ENCODE measurements at places on chromosomes 3 and 15.

- DNase-seq, result no peak
Measured at GRCh38 chr15:40832903-40833302, 4.4 kb upstream of the PPP1R14D start.

- DNase-seq, result no peak
Measured at GRCh38 chr3:169628567-169628966, 34.9 kb downstream of the MECOM start.

DNA sequence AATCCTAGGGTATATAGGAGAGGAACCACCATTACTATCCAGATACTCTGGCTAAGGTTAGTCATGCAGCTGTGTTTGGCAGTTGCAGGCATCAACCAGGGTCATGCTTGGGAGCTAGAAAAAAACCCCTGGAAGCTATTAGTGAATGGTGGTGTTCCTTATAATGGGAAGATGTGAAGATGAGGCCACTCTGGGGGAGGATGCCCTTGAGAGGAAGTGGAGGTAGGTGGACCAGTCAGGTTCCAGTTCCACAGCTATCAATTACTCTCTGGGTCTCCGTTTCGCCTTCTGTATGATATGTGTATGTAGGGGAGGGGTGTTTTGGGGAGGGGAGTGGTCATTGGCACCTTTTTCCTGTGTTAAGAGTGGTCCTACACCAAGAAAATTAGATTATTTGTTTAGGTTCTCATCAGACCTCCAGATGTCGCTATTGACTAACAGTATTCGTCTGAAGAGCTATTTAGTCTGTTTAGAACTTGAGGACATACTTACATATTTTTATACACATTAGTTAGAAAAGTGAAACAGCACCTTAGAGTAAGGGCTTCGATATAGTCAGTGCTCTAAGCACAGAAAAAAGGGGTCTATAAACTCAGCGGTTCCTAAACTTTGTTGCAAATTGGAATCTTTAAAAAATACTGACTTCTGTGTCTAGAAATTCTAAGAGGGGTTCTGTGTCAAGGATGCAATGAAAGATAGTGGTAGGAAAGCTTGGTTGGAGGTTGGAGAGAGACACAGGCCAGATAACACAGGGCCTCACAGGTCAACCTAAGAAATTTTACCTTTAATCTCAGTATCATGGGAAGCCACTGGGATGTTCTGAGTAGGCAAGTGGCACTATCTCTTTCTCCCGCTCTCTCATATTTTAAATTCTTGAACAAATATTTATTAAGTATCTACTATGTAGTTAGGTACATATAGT lies 9.1 kb upstream of the HPS3 start:
- DNase-seq, result no peak

DNA sequence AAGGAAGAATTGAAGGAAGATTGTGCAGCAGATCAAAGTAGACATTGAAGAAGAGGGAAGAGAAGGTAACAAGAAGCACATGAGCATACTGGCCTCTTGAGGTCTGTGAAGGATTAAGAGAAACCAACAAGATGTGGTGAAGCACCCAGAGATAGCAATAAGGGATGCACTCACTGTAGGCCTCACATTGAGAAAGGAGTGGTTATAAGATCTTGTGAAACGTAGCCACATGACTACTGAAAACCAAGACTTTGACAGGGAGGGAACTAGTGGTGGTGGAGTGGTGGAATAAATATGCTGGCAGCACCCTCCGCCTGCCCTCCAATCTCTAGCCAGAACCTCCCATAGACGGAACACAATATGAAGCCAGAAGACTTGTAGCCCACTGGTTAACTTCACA lies 651.2 kb downstream of the DIPK2A start:
- DNase-seq, result no peak

GRCh38 chr3:100913870-100914648 lies 79.2 kb downstream of the ABI3BP start:
- no peak for DNase-seq

DNA sequence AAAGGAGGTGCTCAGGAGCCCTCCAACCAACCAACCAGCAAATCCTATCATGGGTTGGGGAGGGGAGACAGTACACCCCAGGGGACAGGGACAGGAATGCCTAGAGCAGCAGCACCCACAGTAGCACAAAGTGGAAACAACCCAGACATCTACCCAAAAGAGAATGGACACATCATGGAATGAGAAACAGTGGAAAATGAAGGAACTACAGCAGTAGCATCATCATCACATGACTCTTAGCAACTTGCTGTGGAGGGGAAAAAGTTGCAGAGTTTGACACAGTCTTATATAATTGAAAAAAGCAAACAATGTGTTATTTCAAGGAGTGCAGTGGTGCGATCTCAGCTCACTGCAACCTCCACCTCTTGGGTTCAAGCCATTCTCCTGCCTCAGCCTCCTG lies 11.0 kb downstream of the C3orf22 start:
- DNase-seq, result no peak

DNA sequence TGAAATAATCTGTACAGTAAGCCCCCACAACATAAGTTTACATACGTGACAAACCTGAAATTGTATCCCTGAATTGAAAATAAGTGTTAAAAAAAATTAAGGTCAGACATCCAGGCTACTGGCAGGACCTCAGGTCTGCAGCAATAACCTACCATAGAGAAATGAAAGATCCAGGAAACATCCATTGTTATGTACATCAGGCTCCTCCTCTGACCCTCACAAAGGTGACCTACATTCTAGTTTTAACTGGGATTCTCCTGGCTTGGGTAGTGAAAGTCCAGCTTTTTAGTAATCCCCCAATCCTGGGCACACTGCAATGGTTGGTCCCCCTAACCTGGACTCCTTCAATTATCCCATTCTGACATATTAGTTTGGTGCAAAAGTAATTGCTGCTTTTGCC lies 749.6 kb upstream of the LMCD1 start:
- DNase-seq, result no peak

- no peak for DNase-seq
Measured at GRCh38 chr15:69724333-69724732, 271.7 kb downstream of the RPLP1 start.

DNA sequence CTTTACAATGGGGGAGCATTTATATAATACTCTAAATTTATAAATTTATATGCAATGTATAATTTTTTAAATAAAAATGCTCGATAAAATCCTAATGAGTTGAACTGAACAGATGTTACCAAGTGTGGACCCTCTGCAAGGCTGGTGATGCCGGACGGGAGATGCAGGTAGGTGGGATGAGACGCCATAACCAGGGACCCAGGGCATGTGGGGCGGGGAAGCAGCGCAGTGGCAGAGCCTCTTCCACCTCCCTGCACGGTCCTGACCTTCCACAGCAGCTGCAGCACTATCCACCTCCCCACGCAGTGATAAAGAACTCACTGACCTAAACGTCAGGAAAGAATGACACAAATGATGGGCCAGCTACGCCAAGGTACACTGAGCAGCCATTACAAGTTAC lies 12.8 kb downstream of the PCSK6 start:
- DNase-seq, result no peak

- DNase-seq, result no peak
Measured at GRCh38 chr15:34610354-34610753, 26.9 kb upstream of the GOLGA8B start.

- no peak for DNase-seq
Measured at GRCh38 chr15:77035584-77035983, 35.3 kb downstream of the TSPAN3 start.

DNA sequence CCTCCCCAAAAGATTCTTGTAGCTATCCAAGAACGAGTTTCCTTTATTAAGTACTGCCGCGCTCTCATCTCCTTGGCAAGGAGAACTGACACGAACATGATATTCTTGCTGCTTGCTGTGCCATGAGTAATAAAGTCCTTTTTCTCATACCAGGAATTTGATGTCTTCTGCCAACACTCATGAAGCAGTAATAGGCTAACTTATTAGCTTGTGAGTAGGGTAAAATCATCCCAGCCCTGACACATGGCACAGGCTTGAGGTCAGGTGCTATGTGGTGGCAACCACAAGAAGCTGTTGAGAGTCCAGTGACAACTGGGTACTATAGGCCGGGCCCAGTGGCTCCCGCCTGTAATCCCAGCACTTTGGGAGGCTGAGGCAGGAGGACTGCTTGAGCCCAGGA lies 22.7 kb upstream of the UBXN7 start:
- no peak for DNase-seq

DNA sequence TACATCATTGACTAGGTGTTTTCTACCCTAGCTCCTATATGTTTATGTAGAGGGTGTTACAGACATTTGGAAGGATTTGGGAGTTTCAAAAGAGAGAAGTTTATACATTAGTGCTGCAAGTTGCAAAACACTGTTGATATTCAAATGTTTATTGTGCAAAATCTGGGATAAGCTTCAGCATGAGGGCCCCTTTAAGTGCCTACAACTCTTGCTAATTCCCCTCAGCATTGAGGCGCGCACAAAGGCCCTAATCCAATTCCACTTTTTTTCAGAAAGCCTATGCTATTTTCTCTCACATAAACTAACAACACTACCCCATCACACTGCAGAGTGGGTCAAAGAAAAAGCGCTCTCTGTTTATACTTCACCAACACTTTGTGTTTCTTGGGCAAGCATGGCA lies 208.0 kb downstream of the NR2F2 start:
- DNase-seq, result no peak

DNA sequence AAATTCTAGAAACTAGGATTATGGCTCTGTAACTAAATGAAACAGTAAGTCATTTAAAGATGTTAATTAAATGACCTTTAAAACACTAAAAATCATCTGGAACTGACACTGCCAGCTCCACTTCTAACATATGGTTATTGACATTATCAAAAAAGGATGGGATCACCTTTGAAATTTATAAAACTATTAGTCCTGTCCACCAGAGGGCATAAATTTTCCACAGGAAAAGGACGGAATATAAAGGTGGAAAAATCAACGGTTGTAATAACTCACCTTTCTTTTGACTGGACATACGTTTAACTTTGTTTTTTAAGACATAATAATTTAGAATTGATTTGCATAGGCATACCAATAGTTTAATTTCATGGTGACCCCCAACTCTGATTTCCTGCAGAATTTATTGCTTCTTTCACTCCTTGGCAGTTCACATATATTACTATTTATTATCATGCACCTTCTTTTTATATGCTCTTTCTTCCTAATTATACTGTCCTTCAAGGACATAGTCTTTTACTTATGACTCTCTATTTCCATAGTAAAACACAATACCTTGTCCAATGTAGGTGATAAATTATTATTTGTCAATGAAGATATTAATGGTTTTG lies 345.7 kb downstream of the CADM2 start:
- DNase-seq, result no peak

DNA sequence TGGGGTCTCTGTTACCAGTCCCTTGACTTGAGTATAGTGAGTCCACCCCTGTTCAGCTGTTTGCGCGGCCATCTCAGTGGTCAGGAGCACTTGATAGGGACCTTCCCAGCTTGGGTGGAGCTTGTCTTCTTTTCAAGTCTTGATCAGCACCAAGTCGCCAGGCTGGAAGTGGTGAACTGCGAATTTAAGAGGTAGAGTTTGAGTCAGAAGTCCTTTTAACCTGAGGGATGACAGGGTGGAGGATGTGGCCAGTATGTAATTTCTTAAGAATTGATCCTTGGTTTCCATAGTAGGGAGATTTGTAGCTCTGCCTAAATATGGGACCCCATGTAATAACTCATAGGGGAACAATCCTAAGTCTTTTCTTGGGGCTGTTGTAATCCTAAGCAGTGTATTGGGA lies 86.3 kb upstream of the XCR1 start:
- DNase-seq, result no peak

DNA sequence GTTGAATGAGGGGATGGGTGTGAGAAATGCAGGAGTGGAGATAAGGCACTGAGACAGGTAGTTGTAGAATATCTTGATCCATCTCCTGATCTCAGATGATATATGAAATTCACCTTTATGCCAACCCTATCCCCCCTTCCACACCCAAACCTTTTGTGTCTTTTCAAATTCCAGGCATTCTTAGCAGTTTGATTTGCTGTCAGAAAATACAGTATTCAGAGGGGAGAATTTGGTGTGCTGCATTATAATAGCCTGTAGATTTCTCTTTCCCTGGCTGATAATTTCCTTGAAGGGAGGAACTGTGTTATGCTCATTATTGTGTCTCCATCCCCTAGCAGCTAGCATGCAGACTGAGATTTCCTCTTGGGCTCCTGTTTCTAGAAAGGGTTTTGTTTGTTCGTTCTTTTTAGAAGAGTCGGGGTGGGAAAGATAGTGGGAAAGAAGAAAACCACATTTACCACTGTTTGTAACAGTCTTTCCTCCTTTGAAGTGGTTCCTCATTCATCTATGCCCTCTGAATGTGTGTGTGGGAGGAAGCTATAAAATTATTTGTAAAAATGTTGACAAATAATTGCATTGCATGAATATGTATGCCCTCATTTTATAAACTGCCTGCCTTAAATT lies 373.4 kb downstream of the DIPK2A start:
- no peak for DNase-seq

GRCh38 chr3:9703736-9704346 lies at the start of gene CPNE9:
TSS of gene CPNE9 (plus strand) at chr3:9703833. CDS start at chr3:9703997, 164 bp downstream.
- DNase-seq, result no peak

- DNase-seq, result no peak
Measured at GRCh38 chr3:150220799-150221198, 187.3 kb upstream of the TSC22D2 start.

All from stimulated activated CD8-positive, alpha-beta memory T cell treated with anti-CD3 and anti-CD28 coated beads, Interleukin-7, amount 100 ng/mL, for 4 hours (primary cell).